ENCODE measurements at places on chromosomes 5 and 9.

DNA sequence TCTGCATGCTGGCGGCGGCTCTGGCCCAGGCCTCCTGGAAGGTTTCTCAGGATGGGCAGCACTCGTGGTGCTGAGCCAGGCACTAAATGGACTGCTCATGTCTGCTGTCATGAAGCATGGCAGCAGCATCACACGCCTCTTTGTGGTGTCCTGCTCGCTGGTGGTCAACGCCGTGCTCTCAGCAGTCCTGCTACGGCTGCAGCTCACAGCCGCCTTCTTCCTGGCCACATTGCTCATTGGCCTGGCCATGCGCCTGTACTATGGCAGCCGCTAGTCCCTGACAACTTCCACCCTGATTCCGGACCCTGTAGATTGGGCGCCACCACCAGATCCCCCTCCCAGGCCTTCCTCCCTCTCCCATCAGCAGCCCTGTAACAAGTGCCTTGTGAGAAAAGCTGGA lies 3.2 kb downstream of the SLC35A4 start:
- DNase-seq: no peak

DNA sequence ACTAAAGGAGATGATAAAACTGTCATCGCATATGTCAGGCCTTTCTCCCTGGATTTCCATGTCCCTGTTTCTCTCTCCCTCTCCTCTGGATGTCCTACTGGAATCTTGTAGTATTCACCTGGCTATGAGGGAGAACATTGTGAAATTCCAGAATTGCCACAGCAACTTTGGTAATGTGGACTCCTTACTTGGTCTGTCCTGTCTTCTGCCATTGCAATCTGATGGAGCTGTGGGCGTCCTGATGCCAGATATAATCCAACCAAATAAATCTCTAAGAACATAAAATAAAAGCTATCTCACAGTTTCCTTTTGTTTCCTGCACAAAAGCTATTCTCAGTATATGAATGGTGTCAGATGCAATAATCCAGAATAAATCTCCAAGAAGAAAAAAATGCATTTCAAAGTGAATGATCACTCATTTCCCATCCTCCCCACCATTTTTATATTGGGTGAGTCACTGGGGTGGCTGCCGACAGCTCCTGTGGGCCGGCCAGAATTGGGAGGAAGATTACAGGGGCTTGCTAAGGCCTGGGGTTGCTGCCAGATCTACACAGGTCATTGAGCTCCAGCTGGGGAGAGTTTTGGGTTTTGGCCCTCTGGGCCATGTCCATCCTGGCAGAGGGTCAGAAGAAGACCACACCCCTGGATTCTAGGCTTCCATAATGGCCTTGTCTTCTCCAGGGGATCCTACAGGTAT lies 160.7 kb upstream of the PITX1 start:
- DNase-seq: no peak

DNA sequence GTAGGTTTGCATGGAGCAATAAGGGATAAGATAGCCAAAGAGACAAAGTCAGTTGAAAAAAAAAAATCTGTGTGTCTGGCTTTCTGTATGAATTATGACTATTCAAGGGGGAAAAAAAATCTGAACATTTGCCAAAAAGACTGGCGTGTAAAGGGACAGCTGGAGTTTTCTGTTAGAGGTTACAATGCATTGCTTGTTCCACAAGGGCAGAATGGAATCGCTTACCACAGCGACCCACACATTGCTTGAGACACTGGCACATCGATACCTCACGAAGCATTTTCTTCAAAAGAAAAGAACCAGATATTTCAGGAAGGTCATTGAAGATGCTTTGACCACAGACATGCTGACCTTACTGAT lies 327.8 kb downstream of the TMEM167A start:
- no peak for DNase-seq

GRCh38 chr9:88923092-88923491 lies 68.2 kb upstream of the S1PR3 start:
- no peak for DNase-seq

GRCh38 chr5:73981704-73982103 lies 355.7 kb downstream of the ARHGEF28 start:
- DNase-seq: peak; percentile 97

- no peak for DNase-seq
These were observed 20.8 kb upstream of the MACIR start for GRCh38 chr5:103237778-103238177.

GRCh38 chr9:26656003-26656870 lies 236.4 kb downstream of the CAAP1 start:
- DNase-seq: peak; percentile 13

GRCh38 chr5:152105085-152105484 lies 180.4 kb upstream of the GLRA1 start:
- no peak for DNase-seq

GRCh38 chr9:35811381-35812024 lies 559 bp downstream of the SPAG8 start:
- DNase-seq: no peak

GRCh38 chr9:82356871-82357270 lies 368.3 kb downstream of the SPATA31D1 start:
- no peak for DNase-seq

GRCh38 chr9:88106492-88106891 lies 31.8 kb downstream of the SPATA31C2 start:
- DNase-seq: no peak

DNA sequence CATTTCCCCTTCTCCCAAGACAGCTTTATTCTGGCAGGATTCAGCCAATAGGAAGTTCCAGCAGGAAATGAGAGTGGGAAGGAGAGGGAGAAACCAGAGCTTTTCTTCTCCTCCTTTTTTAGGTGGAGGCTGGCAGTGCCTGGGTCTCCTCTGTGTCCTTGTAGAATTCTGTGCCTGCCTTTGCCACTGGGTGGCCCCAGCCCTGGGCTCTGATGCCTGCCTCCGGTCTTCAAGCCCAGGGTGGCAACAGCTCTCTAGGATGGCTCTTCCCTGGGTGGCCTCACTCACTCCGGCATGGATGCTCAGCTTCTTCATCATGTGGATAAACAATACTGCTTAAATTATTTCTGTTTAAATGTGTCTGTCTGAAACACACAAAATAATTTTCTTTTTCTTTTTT lies 694.8 kb downstream of the SEMA5A start:
- no peak for DNase-seq

- peak; percentile 38 for DNase-seq
These were observed 586.5 kb upstream of the PTPRD start for GRCh38 chr9:11199335-11199734.

DNA sequence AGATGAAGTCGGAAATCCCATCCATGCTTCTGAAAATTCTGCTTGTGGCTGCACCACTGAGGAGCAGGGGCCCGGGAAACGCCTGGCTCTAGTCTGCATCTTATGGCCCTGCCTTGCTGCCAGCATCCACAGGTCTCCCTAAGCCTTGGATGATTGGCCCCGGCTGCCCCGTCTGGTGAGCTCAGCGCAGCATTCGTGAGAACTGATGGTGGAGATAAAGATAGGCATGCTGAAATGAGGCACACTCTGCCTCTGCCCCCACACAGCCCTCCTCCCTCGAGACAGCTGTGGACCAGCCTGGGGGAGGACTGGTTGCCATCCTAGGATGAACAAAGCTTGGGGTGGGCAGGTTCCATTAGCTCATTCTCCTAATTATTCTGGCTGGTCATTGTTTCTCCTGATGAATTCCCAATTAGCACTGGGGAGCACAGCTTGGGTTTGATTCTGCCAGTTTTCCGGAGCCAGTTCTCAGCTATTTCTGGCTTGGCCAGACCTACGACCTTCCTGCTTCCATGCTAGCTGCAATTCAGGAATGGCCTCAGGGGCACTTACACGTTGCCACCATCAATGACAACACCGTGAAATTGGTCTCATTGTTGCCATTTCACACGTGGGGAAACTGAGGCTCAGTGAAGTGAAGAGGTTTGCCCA lies 62.8 kb upstream of the CPEB4 start:
- no peak for DNase-seq

DNA sequence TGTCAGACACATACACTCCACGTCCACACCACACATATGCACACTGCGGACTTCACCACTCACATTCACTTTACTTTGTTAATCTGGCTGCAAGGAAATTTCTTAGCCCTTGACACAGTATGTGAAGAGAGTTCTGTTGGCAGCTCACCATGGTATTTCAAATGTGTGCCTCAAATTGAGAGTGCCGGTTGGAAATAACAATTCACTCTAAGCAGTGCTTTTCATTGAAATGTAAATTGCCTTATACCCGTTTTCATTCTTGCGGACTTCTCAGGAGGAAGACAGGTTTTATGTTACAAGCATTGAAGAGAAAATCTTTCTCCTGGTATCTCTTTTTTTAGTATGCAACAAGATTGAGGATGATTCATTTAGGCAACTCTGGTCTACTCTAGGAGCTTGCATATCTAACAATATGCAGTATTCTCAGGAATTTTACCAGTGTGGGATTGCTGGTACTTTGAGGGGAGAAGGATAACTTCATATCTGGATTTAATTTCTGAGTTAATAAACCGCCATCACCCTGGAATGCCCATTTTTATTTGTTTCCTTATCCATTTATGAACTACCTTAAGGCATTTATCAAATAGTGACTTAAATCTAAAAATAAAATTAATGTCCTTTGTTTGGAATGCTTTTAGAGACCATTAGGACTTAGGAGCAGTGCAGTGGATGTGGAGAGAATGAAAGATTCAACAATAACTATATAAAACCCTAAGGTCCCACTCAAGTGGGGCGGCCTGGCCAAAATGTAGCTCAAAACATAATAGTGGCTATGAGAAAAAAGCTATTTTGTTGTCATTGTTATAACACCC lies 87.0 kb downstream of the IQGAP2 start:
- DNase-seq: no peak

- DNase-seq: no peak
These were observed 38.6 kb upstream of the SLC6A19 start for GRCh38 chr5:1162751-1163150.

- no peak for DNase-seq
These were observed 3.3 kb upstream of the CD180 start for GRCh38 chr5:67199859-67200258.

DNA sequence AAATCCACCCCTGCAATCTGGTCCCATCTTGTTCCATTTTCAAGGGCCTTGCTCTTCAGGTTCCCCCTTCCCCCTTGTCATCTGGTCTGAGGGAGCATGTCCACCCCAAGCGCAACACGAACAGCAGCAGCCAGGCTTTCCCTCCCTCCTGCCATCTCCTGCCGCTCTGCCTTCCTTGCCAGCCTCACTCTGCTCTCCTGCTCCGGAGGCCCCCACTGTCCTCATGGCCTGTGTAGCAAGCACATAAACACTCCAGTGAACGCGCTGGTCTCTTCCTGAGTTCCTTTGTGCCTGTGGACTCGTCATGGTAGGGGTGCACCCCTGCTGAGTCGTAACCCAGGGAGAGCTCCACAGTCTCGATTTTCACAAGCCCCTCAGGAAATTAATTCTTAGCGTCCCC lies 29.9 kb downstream of the TENT4A start:
- no peak for DNase-seq

DNA sequence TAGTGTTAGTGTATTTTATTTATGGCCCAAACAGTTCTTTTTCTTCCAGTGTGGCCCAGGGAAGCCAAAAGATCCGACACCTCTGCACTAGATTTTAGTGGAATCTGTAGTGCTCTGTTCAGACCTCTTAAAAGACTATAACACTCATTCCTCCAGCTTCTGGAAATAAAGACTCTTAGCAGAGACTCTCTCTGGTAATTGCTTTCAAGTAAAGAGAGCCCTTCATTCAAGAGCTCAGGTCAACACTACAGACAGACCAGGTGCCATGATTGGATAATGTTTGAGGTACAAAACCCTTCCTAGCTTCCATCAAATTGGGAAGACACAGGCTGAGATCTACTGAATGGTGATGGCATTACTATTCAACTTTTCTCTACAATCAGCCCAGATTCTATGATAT lies 255.8 kb downstream of the PRDM9 start:
- DNase-seq: peak; percentile 42

DNA sequence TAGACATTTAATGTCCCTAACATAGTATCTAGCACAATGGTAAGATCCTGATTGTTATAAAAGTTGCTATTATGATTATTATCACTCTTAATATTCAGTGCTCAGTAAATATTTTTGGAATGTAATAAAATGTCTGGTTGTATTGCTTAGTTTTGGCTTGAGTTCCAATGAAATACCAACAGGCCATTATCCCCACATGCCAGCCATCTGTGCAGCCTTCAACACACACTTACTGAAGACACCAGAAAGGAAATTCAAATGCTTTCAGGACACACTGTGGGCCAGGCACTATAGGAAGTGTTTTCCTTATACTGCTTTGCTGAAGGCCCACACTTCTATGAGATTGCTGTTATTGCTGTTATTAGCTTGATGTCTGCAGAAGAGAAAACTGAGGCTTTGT lies 157.5 kb downstream of the TRIM32 start:
- DNase-seq: no peak

DNA sequence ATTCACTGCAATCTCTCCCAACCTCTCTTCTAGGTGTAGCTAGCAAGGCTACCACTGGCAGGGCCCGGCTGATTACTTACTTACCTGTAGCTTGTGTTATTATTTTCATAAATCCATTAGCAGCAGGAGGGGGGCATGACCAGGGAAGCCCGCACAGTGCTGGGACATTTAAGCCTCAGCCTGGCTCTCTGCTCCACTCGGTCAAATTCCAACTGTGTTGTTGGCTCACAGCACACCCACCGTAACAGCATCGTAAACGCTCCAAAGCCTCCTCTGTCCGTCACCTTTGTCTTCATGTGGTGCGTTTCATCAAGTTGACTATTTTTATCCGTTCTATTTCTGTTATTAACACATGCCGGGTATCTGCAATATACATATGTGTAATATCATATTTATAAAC lies 264.7 kb downstream of the NSG2 start:
- DNase-seq: no peak

DNA sequence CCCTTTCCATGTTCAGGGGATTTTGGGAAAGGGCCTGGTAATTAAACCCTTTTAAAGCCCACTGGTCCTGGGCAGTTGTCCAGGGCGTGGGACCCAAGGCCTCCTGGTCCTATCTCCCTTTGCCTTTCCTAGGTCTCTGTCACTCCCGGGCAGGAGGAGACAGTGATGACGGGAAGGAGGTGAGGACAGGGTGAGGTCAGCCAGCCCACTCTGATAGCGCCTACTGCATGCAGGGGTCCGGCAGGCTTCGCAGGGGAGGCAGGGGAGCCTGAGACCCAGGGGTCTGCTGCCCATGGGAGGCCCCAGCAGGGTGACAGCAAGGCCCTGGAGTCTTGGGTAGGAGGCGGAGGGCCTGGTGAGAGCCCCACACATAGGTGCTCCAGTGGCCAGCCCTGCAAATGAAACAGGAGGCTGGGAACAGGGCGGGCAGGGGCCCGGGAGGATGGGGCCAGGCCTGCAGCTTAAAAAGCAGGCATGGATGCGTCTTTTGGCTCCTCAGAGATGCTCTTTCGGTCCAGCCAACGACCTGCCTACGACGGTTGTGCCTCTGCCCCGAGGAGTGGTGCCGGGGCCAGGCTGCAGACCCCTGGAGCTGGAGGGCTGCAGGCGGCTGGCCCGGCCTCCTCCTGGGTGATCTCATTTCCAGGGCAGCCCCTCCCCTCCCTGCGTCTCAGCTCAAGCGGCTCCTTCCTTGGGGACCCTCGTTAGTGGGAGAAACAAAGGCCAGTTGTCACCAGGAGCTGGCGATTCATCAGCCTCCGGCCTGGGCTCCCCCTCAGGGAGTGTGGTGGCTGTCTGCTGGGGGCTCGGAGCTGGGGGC lies 6.7 kb upstream of the RXRA start:
- DNase-seq: no peak

GRCh38 chr9:37325778-37326177 lies 96.7 kb upstream of the GRHPR start:
- no peak for DNase-seq

GRCh38 chr5:15441433-15442192 lies 58.4 kb upstream of the FBXL7 start:
- no peak for DNase-seq

Data from NCI-H524 treated with DMSO at 0.1 percent for 48 hours (cell line).